Activated CD8-positive, alpha-beta memory T cell treated with anti-CD3 and anti-CD28 coated beads, Interleukin-2, amount 10 ng/mL, durations not matched to agents 7 days and 5 days (primary cell): ENCODE measurements at places on chromosomes 4 and X. TPM values are rescaled to one million over a fixed set of nuclear protein-coding genes. Genes with fewer than 3 reads are reported as not detected.

Gene CXCL11
- total RNA-seq = 0.53 TPM

Gene NUP62CL
- 2.0 TPM for total RNA-seq

Gene RGN
- total RNA-seq = not detected

Gene SSX1
- not detected for total RNA-seq

Gene SLC6A14
- not detected for total RNA-seq

Gene FAM184B
- 0.02 TPM for total RNA-seq

Gene TRIM60
- not detected for total RNA-seq

Gene ZXDB
- 4.2 TPM for total RNA-seq

Gene IL21
- total RNA-seq = 0.52 TPM

Gene PAGE1
- not detected for total RNA-seq

Gene SORCS2
- total RNA-seq = 0.05 TPM
